Right kidney (tissue), 9 donors: ENCODE measurements at places on chromosomes 4 and X.

GRCh38 chrX:50889582-50889981 is 21.0 kb upstream of the BMP15 start:
- no peak for DNase-seq

DNA sequence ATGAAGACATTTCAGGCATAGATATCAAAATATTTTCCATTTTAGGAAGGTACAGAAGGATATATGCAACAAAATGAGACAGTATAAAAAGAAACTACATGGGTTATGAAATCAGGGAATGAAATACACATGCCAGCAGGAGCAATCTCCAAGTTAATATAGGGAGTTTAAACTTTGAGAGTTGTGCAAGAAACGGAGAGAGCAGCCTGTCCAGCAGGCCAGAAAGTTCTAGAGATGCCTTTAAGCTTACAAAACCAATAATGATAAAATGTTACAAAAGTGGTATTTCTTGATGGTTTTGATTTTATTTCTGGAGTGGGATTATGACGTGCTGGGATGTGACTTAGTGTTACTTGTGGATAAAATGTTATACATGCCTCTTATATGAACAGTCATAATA is 2047.9 kb downstream of the ARAP2 start:
- no peak for DNase-seq

GRCh38 chr4:55437356-55437796 is 41.6 kb downstream of the TMEM165 start:
- no peak for DNase-seq

DNA sequence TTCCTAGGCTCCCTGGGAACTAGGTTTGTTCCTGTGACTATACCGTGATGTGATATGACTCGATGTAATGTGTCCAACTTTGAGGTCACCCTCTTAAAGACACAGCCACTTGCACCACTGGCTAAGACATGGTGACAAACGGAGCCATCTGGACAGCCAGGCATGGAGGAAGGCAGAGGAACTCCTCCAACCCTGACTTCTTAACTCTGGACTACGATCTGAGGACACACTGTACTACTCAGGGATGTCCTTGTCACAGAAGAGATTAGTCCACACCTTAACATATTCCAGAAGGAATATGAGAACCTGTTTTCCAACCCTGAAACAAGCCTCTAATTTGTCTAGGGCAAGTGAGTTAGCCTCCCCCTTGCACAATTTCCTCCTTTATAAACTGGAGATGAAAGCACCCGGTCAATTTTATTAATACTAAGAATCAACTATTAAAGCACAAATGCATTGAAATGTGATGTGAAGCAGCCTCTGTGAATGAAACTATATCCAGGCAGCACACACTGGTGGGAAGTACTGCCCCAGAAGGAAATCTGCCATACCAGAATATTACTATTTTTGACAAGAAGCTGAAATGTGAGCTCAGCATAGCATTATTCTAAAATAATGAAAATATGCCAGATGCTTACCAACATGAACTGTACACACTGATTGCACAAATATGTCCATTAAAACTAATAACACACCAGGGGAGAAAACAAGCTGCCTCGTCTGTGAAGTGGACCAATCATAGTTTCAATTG is 47.3 kb downstream of the TSPAN5 start:
- DNase-seq = no peak

DNA sequence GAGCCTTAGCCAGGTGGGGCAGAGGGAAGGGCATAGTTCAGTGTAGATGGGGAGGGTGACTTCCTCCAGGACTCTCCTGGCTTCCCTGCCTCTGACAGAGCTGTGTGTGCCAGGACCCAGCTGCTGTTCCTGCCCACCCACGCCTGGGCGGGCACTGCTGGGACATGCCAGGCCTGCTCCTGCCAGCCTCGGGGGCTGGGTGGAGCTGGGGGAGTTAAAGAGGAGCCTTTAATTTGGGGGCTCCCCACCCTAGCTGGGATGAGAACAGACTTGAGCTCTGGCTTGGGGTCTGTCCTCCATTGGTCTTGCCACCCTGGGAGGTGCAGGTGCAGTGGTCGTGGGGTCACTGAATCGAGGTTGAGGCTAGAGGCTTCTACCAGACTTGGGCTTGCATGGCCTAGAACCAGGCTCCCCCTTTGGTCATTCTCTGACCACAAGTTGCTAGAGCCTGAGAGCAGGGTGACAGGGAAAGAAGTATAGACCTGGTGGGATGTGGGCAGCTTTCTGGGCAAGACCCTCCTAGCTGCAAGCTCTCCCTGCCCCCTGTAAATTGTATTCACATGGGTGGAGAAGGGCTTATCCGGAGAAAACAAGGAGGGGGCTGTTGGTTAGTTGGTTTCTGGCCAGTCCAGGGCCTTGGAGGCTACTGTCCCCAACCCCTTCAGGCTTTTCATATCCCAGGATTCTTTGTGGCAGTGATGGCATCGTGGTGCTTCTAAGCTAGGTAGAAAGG is 5.7 kb downstream of the EFNB1 start:
- no peak for DNase-seq

DNA sequence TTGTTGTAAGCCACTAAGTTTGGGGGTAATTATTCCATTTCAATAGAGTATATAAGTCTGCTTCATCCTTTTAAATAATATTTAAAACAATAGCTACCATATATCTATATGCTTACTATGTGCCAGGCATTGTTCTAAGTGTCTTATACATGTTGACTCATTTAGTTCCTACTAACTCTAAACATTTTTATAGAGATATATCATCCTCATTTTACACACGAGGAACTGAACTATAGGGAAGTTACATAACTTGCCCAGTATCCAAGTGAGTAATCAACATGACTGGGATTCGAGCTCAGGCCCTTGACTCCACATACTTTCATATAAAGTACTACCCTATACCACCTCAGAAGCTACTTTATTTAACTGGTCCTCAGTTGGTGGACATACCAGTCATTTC is 175.3 kb upstream of the RAI2 start:
- DNase-seq = no peak

DNA sequence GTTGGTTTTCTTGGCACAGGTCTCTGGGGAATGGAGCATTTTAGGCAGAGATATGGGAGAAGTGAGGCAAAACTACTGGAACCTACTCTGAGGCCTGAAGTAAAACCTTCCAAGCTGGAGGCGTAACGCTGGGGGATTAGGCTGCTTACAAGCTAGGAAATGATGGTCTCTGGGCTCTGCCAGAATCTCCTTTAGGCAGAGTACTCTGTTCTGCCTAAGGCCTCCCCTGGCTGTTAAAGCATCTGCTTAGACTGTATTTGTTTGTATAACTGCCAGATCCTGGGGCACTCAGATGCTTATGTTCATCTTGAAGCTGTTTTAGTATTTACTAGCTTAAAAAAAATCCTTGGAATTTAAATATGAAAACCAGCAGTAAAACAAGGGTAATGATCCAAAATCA is 822.2 kb downstream of the RPA4 start:
- no peak for DNase-seq

DNA sequence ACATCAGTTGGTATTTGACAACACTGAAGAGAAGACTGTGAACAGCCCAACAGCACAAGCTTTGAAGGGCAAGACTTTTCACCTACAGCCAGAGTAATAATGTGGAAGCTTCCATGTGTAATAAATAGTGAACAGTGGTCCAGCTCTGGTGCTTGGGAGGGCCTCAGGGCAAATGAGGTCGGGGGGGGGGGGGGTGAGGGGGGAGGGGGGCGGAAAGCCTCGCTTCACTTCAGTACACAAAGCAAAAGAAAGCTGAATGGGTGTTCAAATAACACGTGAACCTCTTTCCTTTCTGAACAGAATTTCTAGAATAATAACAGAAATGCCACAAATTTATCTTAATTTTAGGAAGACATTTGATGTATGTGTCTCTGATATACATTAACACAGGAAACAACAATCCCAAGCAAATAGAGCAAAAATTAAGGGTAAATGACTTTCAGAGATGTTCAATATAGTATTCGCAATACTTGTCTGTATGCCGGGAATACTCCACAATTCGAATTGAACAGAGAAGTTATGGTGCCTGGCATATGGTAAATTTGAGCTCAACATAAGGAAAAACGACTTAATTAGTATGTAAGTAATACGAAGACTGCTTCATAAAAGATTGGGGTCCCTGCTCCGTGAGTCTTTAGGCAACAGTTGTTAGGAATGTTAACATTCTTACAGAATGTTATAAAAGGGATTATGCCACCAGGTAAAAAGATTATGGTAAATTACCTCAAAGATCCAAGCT is 92.6 kb downstream of the FRYL start:
- DNase-seq = no peak

- no peak for DNase-seq
These were observed 94.2 kb downstream of the PJA1 start for GRCh38 chrX:69070949-69071650.
